ENCODE measurements at places on chromosomes 7 and 10. TPM values are rescaled to one million over a fixed set of nuclear protein-coding genes. Genes with fewer than 3 reads are reported as not detected.
A peak's percentile ranks its signal among the peaks of the same experiment; 100 is the strongest.

DNA sequence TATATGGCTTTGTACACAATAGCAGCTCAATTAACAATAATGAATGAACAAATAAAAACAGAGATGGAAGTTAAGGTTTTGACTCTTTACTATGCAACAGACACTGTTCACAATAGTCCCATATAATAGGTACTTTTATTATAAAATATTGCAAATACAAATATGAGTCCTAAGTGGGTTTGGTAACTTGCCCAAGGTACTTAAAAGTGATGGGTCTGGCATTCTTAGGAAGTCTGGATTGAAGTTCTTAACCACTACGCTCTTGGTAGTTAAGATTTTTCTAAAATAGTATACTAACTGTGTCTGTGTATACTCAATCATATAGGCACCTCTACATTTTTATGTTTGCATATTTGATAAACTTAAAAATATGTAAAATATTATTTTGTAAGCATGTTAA, 55.5 kb downstream of the HGF start:
- no peak for DNase-seq

- no peak for DNase-seq
Measured at GRCh38 chr7:96985992-96986391, 19.4 kb upstream of the DLX6 start.

- DNase-seq: no peak
Measured at GRCh38 chr10:58747687-58748086, 235.0 kb downstream of the BICC1 start.

DNA sequence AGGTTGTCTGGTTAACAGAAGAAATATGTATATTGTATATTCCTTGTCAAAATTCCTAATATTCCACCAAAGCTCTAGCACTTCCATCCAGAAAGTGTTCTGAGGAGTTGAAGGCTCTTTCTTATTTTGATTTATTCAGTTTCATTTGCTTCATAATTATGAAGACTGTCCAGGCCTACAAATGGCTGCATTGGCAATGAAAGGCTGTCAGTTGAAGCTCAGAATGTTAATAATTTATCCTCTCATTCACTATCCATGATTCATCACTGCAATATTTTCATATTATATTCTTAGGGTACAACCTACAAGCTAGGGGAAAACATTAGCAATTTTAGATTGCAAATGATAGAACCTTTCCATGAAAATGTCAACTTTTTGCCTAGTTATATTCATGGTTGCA, 57.3 kb downstream of the ARID5B start:
- DNase-seq: no peak

- DNase-seq: peak; percentile 86
Measured at GRCh38 chr10:13707156-13707881, 120.6 kb downstream of the PRPF18 start.

- DNase-seq: no peak
Measured at GRCh38 chr10:89085153-89085552, 94.6 kb downstream of the FAS start.

DNA sequence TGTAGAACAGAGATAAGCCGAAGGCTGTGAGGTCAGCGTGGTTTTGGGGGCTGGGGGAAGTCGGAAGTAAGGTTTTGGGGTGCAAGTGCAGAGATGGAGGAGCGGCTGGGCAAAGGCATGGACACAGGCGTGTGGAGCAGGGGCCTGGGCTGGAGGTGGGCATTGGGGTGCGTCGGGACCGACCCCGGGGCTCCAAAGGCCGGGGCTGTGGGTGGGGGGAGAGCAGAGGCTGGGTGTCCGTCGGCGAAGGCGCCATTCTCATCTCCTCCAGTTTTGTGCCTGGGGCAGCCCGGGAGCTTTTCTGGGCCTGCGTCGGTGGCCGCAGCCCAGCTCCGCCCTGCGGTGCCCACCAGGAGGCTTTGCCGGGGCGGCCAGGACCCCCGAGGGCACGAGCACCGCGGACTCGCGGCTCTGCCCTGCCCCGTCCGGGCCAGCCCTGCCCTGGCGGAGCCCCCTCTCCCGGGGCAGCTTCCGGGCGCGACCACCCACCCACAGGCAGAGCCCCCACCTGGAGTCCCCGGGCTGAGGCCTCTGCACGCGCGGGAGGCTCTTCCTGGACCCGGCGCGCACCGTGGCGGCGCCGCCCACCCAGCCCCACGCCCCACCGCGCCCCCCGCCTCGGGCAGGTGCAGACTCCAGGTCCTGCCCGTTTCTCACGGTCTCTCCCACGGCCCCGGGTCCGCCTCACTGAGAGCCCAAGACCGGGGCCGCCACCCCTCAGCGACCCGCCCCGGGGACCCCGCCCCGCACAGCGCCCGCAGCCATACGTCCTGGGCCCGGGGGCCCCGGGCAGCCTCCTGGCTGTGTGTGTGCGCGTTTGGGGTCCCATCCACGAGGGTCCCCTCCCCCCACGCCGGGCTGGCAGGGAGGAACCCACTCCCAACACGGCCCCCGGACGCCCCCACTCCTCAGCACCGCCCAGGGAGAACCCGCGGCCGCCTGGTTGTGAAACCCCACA, 7.7 kb upstream of the SCART1 start:
- no peak for DNase-seq

DNA sequence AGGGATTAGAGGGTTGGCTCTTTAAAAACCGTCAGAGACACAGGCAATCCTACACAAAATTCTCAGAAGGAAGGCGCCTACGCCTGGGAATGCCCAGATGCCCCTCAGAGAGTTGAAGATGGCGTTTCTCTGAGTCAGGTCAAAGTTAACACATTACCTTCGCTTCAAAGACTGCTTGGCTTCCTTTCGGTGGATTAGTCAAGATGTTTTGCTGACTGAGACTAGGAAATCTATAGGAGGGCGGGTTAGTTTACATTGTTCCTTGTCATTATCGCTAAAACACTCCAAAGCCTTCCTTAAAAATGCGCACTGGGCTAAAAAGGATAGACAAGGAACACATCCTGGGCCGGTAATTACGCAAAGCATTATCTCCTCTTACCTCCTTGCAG, 995 bp upstream of the CFTR start:
- no peak for DNase-seq

- DNase-seq: no peak
Measured at GRCh38 chr7:12683678-12684585, 3.5 kb upstream of the ARL4A start.

GRCh38 chr7:78169992-78170391, 371.4 kb downstream of the PHTF2 start:
- no peak for DNase-seq

GRCh38 chr10:24343686-24344085, 134.7 kb downstream of the KIAA1217 start:
- no peak for DNase-seq

GRCh38 chr7:47271749-47272148, 310.2 kb downstream of the TNS3 start:
- no peak for DNase-seq

DNA sequence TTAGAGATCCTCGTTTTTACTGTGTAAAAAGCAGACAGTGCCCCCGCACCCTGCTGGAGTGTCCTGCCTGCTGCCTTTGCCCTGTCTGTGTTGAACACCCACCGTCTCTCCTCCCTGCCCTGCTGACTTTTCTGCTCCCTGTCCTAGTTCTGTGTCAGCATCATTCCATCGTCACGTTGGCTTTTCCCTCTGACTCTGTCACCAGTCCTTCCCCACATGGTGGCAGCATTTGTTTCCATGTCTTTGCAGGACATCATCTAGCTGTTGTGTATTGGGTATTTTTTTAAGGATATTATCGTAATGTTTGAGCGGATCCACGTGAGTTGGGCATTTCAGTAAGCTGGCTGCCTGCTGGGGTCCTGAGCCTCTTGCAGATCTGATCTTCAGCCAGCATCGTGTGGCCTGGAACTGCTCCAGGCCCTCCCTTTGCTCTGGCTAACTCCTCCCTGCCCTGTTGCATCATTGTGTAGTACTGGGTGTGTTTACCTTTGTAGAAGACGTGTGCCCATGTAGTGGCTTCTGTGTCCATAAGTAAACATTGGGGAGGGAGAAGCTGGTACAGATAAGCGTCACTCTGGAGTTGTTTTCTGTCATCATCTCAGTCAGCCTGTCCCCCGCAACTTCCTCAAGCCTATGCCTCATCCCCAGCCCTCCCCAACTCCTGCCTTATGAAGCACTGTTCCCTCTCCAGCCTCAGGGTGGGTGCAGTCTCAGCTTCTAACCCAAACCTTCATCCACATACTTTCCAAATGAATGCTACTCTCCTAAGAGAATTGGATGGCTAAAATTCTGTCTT, 44.3 kb downstream of the TRRAP start:
- no peak for DNase-seq

GRCh38 chr10:133091316-133091715, 3.6 kb downstream of the ADGRA1 start:
- DNase-seq: no peak

Gene UNCX
- 9.4 TPM for polyA plus RNA-seq

Gene GBX1
- polyA plus RNA-seq: not detected

Gene OPN1SW
- 1.8 TPM for polyA plus RNA-seq

Gene PHYHIPL
- polyA plus RNA-seq: 19.6 TPM
